Ureter (tissue), 1 donor: ENCODE measurements at places on chromosomes 2 and 18.

DNA sequence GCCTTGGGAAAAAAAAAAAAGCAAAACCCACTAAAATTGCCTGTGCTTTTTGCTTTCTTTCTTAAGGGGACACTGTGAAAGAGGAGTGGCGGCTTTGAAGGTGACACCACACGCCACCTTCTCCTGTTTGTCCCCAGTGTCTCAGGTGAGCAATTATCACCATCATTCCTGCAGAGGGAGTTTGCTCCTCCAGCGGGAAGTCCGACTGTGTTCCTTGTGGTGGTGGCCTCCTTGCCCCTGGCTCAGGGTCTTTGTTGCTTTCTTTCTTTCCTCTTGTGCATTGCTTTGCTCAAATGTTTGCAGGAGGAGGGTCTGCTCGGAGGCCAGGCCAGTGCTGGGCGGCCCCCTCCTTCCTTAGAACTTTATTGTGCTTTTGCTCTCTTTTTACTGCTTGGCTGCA is 164.3 kb upstream of the CXCR4 start:
- DNase-seq: no peak

DNA sequence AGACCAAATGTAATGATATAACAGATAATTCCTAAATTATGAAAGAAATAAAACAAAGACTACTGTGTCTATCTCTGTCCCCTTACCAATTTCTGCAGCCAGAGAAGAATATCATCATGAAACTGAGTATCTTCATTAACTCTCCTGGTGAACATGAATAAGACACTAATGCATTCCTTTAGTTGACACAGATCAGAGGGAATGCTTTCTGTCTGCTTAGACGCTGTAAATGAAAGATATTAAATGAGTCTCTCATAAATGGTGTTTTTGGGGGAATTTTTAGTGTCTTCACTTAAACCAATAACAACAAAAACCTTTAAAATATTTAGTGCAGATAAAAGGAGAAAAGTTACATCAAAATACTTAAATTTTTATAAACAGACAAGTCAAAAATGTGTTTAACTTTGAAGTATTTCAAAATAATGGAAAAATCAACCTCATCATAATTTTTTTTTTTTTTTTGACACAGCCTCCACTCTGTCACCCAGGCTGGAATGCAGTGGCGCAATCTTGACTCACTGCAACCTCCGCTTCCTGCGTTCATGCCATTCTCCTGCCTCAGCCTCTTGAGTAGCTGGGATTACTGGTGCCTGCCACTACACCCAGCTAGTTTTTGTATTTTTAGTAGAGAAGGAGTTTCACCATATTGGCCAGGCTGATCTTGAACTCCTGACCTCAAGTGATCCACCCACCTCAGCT is 16.0 kb downstream of the EPG5 start:
- no peak for DNase-seq

GRCh38 chr2:36421379-36421778 is 65.8 kb downstream of the CRIM1 start:
- no peak for DNase-seq

DNA sequence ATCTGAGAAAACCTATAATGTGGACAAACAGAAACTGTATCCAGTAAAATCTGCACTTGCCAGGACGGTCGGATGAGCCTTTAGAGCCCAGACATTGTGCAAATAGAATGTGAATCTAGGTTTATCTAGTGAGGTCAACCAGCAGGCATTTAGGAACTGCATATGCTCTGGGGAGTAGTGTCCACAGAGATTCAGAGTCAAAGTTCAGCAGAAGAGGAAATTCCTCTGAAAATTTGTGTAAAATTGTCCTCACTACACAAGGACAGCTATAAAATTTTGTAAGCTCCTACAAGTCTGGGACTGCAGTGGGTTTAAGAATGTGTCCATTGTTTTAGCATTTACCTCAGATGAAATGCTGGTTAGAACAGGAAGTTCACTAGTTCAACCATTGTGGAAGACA is 9.8 kb upstream of the NDUFV2 start:
- DNase-seq: no peak

GRCh38 chr18:22322243-22322691 is 95.4 kb downstream of the CTAGE1 start:
- no peak for DNase-seq

DNA sequence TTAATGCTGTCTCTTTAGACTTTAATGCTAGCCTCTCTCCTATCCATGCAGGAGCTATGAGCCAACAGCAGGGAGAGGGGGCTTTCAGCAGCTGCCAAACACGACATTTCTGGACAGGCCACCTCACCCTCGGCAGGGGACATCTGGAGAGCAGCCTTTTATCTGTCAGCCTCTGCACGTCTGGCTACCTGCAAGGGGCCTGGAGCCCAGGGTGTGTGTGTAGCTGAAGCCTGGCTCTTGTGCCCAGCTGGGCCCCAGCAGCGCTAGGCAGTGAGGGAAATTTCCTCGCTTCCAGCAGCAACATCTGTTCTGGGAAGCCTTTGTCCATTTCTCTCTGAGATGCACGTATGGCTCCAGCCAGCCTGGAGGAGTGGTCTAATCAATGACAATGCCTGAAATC is 728.7 kb upstream of the ID2 start:
- no peak for DNase-seq

DNA sequence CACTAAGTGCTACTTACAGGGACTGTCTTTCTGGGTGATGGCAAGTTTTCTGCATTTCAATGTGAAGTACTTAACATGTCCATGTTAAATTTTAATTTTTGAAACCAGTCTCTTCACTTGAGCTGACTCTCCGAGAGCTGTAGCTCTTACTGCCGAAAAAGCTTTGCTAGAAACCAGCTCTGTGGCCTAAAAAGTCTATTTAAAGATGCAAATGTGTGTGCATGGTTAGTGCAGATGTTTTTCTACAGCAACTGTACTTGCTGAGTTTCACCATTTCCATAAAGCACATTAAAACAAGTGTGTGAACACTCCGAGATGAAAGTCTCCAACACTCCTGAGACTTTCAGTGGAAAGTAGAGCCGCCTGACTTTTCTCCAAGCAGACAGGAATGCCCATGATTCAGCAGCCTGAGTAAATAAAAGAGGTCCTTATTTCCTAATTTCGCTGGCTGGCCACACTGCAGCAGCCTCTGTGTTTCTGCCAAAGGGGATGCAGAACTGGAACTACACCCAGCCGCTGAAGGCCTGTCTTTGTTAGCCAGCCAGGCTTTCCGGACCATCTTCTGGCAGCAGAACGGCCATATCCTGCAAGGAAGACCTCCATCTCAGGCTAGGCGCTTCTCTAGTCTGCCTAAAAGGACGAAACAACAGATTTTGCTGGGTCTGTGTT is 121.2 kb downstream of the ZNF521 start:
- DNase-seq: peak; percentile 76

DNA sequence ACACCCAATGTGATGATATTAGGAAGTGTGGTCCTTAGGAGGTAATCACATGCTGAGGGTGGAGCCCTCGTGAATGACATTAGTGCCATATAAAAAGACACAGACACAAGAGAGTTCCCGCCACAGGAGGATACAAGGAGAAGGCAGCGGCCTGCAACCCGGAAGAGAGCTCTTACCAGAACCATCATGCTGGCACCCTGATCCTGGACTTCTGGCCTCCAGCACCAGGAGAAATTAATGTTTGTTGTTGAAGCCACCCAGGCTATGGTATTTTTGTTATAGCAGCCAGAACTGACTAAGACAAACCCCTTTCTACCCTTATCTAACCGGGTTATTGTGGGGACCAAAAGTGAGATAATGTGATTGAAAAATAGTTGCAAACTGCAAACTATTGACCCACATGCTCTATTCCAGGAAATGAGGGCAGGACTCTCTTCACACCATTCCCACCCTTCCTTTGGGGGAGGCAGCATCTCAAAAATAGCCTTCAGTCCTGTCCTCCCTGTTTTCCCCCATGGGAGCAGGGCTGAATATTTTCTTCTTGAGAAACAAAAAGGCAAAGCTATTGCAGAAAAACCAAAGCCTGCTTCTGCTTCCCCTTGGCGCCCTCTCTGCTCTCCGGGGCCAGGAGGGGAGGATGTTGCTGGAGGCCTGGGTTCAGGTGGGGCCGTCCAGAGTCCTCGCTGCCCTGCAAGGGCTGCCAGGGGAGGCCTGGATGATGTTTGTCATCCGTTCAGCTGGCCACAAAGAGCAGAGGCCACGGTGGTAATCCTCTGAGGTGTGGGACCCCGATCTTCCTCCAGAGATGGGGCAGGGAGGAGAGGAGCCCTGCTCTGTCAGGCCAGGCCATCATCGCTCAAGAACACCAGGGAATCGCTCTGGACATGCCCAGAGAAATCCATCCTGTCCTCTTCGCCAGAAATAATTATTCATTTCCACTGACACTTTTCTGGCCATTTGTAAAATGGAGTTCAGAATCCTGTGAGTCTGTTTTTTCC is 73.8 kb upstream of the HAAO start:
- DNase-seq: no peak

GRCh38 chr2:72112981-72113846 is 34.4 kb downstream of the CYP26B1 start:
- DNase-seq: no peak

GRCh38 chr2:47235132-47235531 is 80.0 kb upstream of the STPG4 start:
- DNase-seq: no peak

GRCh38 chr2:221999717-222000116 is 299.1 kb downstream of the PAX3 start:
- no peak for DNase-seq

- no peak for DNase-seq
Measured at GRCh38 chr2:172821370-172822338, 86.0 kb downstream of the RAPGEF4 start.

DNA sequence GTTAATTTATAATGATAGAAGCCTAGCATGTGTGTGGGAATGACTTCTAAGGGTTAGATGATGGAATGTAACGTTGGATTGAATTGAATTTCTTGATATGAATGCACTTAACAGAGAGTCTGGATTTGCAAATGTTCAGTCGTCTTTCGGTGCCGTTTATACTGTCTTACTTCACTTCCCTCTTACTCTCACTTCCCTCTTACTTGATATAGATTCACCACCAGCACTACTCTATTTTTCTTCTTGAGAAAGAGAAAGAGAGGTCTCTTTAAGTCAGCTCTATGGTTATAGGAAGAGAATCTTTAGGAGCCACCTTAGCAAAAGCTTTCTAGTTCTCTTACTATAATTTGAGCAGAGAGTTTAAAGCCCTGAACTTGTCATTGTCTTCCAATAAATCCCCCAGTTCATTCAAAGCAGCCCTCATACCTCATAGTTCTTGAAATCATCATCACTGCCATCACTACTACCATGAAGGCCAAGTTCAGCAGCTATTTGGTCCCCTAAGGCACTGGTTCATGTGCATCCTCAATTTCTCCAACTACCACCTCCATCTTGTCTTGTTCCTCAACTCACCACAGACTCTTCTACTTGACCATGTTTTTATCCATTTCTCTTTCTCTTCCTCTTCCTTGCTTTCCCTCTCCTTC is 501.7 kb upstream of the TCF4 start:
- DNase-seq: no peak

DNA sequence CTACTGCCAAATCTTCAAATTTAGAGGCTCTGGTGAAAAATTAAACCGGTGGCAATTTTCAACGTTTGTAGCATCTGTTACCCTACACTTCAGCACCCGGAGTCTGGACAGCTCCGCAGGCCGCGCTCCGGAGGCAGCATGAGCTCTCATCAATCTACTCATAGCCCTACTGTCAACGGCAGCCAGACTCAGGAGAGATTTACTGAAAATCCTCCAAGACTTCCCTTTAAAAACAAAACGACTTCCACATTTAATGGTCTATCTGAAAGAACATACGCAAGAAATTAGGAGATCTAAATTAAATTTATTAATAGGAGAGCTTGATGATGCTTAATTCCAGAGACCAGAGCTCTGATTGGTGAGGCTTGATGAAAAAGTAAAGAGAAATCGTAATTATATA is 970 bp upstream of the ADCYAP1 start:
- no peak for DNase-seq

DNA sequence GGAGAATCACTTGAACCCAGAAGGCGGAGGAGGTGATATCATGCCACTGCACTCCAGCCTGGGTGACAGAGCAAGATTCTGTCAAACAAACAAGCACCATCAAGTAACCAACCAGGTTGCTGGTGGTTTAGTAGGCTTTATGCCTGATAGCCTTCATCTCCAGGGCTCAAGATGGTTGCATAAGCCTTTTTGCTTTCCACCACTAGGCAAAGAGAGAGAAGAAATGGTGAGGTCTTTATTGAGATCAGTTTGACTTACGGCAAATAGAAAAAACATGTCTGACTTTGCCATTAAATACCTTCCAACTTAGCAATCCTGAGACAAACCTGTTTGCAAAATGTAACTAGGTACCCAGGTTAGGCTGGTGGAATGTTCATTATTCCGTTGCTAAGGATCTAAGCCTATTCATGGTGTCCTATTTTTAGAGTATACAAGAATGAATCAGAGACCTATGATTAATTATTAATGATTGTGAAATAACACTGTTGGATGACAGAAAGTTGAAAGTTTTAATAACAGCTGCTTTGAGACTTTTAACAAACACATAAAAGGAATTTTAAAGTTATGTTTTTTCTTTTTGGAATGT is 53.5 kb upstream of the SLC38A11 start:
- no peak for DNase-seq

DNA sequence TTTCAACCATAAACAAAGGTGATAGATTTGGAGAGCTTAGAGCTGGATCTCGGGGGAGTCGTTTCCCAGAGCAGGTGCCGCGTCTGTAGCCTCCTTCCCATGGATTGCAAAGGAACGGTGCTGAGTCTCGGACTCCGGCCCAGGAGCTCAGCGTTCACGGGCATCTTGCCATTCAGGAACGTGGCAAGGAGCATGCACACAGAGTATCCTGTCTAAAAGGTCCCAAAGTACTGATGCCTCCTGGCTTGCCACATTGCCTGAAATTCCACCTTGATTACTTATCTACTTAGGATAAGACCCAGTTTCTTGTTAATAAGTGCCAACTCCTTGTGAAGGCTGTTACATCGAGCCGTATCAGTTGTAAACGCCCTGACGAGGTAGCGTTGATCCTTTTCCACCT is 197.8 kb upstream of the MYT1L start:
- no peak for DNase-seq

DNA sequence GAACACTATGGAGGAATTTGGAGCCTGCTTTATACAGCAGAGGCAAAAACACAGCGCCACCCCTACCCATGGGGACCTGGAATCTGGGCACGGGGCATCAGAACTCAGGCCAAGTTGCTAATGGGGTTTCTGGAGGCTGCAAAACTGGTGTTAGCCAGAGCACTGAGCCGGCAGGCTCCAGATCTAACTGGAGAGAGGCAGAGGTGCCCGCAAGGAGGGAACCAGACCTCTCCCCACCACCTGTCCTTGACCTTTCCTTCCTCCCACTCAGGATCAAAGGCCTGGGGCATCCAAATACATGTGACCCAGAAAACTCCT is 126.6 kb downstream of the TNS1 start:
- DNase-seq: no peak

- no peak for DNase-seq
Measured at GRCh38 chr2:124489686-124490085, 464.6 kb downstream of the CNTNAP5 start.

- DNase-seq: no peak
Measured at GRCh38 chr2:233654501-233654900, 17.2 kb upstream of the UGT1A9 start.
